ENCODE measurements at places on chromosomes 13 and 19.

GRCh38 chr19:17073869-17074633 is 1.2 kb downstream of the HAUS8 start:
- DNase-seq = peak; percentile 81

DNA sequence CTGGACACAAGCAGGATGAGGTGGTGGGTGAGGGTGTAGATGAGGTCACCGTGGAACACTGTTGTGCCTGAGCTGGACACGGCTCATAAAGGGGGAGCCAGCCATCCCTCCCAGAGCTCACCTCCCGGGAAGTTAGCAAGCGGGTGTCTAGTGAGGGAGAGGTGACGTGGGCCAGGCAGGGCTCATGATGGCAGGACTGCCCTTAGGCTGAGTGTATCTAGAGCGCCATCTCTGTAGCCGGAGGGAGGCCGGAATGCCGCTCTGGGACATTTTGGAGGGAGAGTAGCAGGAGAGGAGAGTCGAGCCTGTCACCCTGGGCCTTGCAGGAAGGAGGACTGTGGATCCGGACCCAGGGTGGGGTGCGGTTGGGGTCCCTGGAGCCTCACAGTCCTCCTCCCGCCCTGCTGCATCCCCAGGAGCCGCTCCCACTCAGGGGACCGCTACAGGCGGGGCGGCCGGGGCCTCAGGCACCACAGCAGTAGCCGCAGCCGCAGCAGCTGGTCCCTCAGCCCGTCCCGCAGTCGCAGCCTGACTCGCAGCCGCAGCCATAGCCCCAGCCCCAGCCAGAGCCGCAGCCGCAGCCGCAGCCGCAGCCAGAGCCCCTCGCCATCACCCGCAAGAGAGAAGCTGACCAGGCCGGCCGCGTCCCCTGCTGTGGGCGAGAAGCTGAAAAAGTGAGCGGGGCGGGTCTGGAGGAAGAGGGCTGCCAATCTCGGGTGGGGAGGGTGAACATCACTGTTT is 9.2 kb downstream of the ZNF296 start:
- no peak for DNase-seq

GRCh38 chr13:55727683-55728082 is 1413.0 kb upstream of the PRR20A start:
- DNase-seq = no peak

- peak; percentile 2 for DNase-seq
Measured at GRCh38 chr13:80251403-80251802, 89.5 kb downstream of the SPRY2 start.

DNA sequence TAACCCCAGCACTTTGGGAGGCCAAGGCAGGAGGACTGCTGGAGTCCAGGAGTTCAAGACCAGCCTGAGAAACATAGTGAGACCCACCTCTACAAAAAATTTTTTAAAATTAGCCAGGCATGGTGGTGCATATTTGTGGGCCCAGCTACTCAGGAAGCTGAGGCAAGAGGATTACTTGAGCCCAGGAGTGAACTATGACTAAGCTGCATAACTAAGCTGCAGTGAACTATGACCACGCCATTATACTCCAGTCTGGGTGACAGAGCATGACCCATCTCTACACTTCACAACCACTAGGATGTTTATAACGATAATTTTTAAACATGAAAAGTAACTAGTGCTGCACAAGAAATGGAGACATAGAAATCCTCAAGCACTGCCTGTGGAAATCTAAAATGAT is 352.7 kb upstream of the SGCG start:
- DNase-seq = no peak
